ENCODE measurements at places on chromosomes 5 and 9. TPM values are rescaled to one million over a fixed set of nuclear protein-coding genes. Genes with fewer than 3 reads are reported as not detected.

Gene FGD3
- 8.3 TPM for polyA plus RNA-seq

Gene OSMR
- not detected for polyA plus RNA-seq

Gene SKP1
- 1,492 TPM for polyA plus RNA-seq

Gene SLC46A2
- polyA plus RNA-seq, result not detected

Gene ACOT12
- polyA plus RNA-seq, result 3.0 TPM

Gene TMOD1
- 0.22 TPM for polyA plus RNA-seq

Gene HTR4
- polyA plus RNA-seq, result not detected

Gene LOX
- 0.52 TPM for polyA plus RNA-seq

Gene ABLIM3
- 15.3 TPM for polyA plus RNA-seq

Gene NXNL2
- polyA plus RNA-seq, result 1.0 TPM

Gene MYMK
- not detected for polyA plus RNA-seq

Gene SPINK7
- polyA plus RNA-seq, result not detected

Gene PGM5
- polyA plus RNA-seq, result not detected

Gene HINT2
- 31.0 TPM for polyA plus RNA-seq

Gene ANKDD1B
- not detected for polyA plus RNA-seq

Gene WNT8A
- polyA plus RNA-seq, result 0.26 TPM

Gene REXO4
- 16.1 TPM for polyA plus RNA-seq

Gene PDE6A
- not detected for polyA plus RNA-seq

Gene SLC34A1
- not detected for polyA plus RNA-seq

Gene PCSK5
- 2.5 TPM for polyA plus RNA-seq

Gene COL5A1
- not detected for polyA plus RNA-seq

Gene OR1J2
- not detected for polyA plus RNA-seq

Gene SLC22A5
- 5.2 TPM for polyA plus RNA-seq

Gene ENTREP1
- polyA plus RNA-seq, result 2.0 TPM

Gene MYOT
- polyA plus RNA-seq, result not detected

Gene IRX1
- polyA plus RNA-seq, result 0.34 TPM

Gene PCDHA12
- polyA plus RNA-seq, result 12.8 TPM

Gene PCDHB14
- 18.3 TPM for polyA plus RNA-seq

Gene IFNA13
- not detected for polyA plus RNA-seq

Gene IL3
- not detected for polyA plus RNA-seq

Gene ENHO
- 172 TPM for polyA plus RNA-seq

Gene HMGXB3
- polyA plus RNA-seq, result 68.4 TPM

Gene IL13
- polyA plus RNA-seq, result 0.25 TPM

Gene PDCD1LG2
- polyA plus RNA-seq, result not detected

Gene HSPB3
- not detected for polyA plus RNA-seq

Gene RASGEF1C
- 5.3 TPM for polyA plus RNA-seq

Gene TYRP1
- polyA plus RNA-seq, result not detected

Gene IRF1
- polyA plus RNA-seq, result 0.96 TPM

Gene DBN1
- 353 TPM for polyA plus RNA-seq

Gene BARHL1
- polyA plus RNA-seq, result not detected

Gene PCDHA9
- polyA plus RNA-seq, result 0.56 TPM

Gene IL9
- polyA plus RNA-seq, result not detected

Gene NMRK1
- 11.5 TPM for polyA plus RNA-seq

Gene IL6ST
- polyA plus RNA-seq, result 18.3 TPM

Gene MUSK
- polyA plus RNA-seq, result not detected

Gene BRINP1
- 20.3 TPM for polyA plus RNA-seq
